ENCODE measurements at places on chromosomes 5 and 9.

DNA sequence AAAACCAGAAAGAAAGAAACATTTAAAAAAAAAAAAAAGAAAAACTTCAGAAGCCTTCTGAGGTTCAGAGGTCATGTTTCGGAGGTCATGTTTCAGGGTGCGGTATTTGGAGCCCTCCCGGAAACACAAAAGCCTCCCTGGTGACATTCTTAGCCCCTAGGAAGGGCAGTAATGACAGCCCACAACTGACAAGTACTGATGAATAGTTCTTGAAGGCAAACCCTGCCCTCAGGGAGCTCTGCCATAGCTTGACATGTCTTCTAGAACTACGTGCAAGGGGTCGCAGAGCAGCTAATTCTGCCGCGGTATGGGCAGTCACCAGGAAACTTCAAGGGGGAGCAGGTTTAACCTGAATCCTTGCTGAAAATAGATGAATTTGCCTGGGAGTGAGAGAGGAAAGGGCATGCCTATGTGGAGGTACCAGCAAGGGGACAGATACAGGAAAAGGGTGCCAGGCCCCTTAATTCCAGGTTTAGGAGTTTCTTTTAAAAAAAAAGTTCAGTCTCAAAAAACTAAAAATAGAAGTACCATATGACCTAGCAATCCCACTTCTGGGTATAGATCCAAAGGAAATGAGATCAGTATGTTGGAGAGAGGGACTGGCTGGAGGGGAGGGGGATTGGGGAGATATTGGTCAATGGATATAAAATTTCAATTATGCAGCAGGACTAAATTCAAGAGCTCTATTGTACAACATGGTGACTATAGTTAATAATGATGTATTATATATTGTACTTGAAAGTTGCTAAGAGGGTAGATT lies 98.4 kb downstream of the C9orf152 start:
- ATAC-seq = no peak

- ATAC-seq = no peak
These were observed 57.1 kb downstream of the MFAP3 start for GRCh38 chr5:154095904-154096303.

DNA sequence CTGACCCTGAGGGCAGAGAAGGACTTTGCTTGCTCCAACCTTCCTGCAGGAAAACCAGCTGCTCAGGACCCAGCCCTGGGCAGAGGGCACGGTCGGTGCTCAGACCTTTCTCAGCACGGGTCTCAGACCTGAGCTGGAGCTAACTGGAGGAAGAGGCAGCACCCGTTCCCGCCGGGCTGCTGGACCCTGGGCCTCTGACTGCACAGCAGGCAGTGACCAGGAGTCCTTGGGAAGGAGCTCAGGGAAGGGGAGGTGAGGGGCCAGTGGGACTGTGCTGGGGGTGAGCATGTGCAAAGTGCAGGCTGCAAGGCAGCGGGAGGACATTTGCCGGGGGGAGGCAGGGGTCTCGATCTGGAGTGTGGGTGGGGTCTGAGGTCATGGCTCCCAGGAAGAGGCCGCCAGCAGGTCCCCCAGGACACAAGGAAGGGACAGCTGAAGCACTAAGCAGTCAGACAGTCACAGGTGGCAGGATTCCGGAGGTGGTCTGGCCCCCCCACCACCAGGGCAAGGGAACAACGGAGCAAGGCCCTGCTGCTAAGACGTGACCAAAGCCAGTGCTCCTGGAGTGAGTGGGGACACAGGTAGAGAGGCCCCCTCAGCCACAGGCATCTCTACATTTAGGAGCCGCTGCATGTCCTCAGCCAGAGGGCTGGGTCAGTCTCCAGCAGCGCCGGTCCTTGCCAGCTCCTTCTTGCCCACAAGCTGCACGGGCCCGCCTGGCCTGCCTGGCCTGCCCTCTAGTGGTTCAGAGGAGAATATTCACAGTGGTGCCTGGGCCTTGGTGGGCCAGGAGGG lies 4.8 kb upstream of the DPM2 start:
- ATAC-seq = peak; percentile 55

- ATAC-seq = no peak
These were observed 1.4 kb upstream of the CTNNAL1 start for GRCh38 chr9:109014608-109015280.
